ENCODE measurements at places on chromosomes 13 and 19. TPM values are rescaled to one million over a fixed set of nuclear protein-coding genes. Genes with fewer than 3 reads are reported as not detected.

The FGF22 gene
- total RNA-seq: 1.5 TPM

The INAFM1 gene
- total RNA-seq: 22.9 TPM

The ADGRE3 gene
- total RNA-seq: not detected

The METTL21C gene
- not detected for total RNA-seq

- DNase-seq: no peak
Measured at GRCh38 chr19:36058481-36059179, 3.9 kb downstream of the WDR62 start.

- DNase-seq: no peak
Measured at GRCh38 chr13:48828962-48829411, 146.7 kb upstream of the FNDC3A start.

- no peak for DNase-seq
Measured at GRCh38 chr19:29757551-29757950, 42.5 kb upstream of the C19orf12 start.

- DNase-seq: no peak
Measured at GRCh38 chr19:34461375-34462100, 20.0 kb upstream of the WTIP start.

DNA sequence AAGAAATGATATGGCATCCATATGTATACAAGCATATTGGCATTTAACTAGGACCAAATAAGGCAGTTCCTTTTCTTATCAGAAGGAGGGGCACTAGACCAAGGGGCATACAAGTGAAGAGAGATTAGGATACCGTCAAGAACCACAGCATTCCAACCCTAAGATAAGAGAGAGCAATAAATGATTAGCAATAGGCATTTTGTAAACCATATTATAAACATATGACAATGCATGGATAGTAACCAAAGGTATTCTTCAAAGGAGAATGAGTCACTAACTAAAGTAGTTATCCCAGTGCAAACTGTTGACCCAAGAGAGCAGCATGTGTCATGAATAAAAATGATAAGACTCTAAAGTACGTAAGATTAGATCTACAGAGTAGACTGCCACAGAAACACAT lies 500.9 kb upstream of the HTR2A start:
- DNase-seq: no peak

The PLVAP gene
- 0.47 TPM for total RNA-seq

The NEK5 gene
- 1.5 TPM for total RNA-seq

GRCh38 chr13:110503037-110503901 lies 58.3 kb downstream of the RAB20 start:
- DNase-seq: no peak

- no peak for DNase-seq
Measured at GRCh38 chr19:31511696-31512095, 162.5 kb upstream of the TSHZ3 start.

DNA sequence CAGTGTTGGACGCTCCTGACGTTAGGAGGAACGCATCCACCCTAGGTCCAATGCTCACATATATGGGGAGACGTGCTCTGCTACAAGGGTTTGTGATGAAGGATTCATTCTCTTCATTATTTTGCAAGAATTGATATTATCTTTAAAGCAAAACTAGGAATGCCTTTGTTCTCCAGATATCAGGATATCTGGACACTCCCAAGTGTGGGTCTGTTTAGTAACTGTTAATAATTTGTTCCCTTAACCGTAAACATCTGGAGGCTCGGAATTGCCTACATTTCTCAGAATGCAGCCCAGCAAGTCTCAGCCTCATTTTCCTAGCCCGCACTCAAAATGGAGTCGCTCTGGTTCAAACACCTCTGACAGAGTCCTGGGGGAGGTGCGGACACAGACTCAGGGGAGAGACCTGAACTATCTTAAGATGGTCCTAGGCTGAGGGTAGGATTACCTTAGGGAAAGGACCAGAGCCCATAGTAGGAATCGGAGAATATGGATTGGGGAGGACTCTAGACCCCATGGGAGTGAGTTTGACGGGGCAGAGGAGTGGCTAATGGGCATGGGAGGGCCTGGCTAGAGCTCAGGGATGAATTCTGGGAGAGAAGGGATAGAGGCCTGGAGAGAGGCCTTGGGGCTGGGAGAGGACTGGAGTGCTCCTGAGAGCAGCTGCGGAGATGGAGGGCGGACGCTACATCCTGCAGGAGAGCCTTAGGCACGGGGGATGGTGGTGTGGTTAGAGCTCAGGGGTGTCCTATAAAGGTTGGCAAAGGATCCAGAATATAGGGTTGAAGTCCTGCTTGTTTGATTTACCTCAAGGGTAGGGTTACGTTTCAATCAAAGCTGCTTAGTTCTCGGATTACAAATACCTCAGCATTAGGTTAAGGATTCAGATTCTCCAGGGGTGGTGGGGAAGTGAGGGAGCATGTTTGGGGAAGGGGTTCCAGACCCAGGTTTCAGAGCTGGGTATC lies 43.2 kb downstream of the ZNF331 start:
- DNase-seq: no peak

- DNase-seq: no peak
Measured at GRCh38 chr13:28976195-28976594, 156.1 kb downstream of the MTUS2 start.

The TNNI3 gene
- 42.1 TPM for total RNA-seq

DNA sequence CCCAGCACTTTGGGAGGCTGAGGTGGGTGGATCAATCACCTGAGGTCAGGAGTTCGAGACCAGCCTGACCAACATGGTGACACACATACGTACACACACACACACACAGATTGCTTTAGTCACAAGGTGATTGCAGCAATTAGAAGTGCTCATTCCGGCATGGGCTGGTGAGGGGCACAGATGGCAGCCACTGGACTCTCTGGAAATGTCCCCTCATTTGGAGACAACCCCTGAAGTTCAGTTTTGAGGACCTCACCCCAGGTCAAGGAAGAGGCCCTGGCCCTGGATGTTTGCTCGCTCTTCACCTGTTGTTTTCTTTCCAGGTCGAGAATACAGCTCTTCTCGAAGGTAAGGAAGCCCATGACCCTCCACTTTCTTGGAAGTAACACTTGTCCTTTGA lies 6.1 kb downstream of the ZNF296 start:
- DNase-seq: no peak

- no peak for DNase-seq
Measured at GRCh38 chr13:78334059-78334458, 269.3 kb downstream of the POU4F1 start.

GRCh38 chr13:99463646-99464397 lies 37.5 kb upstream of the TM9SF2 start:
- DNase-seq: no peak

The PTH2 gene
- total RNA-seq: 9.5 TPM

DNA sequence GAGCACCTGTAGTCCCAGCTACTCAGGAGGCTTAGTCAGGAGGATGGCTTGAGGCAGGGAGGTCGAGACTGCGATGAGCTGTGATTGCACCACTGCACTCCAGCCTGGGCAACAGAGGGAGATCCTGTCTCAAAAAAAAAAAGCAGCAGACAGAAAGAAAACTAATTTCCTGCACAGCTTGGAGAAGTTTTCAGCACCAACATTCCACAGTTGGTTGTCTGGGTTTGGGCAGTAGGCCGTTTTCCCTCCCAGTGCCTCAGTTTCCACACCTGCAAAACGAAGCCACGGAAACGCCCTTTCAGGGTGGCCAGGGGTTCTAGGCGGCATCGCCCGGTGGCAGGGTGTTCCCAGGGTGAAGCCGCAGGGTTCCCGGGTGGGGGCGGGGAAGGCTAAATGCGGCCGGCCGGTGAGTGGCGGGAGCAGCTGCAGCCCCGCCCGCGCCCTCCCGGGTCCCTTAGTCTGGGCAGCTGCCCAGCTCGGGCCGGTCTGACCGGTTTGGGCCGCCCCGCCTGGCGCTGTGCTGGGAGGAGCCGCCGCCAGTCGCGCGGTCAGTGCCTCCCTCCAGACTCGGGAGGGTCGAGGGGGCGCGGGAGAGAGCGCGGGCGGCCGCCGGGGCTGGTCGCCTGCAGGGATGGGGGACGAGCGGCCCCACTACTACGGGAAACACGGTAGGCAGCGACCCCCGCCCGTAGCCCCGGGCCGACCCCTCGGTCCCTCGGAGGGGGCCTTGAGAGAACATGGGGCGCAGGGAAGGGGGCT lies at the start of gene SLC44A2:
Gene SLC44A2, plus strand, starts transcription at position 551 of the 759 bp plus-strand sequence. Its CDS starts 81 bp downstream, at position 632.
- DNase-seq: peak; percentile 38

- no peak for DNase-seq
Measured at GRCh38 chr19:19120308-19121231, 17.7 kb downstream of the TMEM161A start.

The KLC3 gene
- 22.8 TPM for total RNA-seq

GRCh38 chr19:31164791-31165251 lies 184.4 kb downstream of the TSHZ3 start:
- no peak for DNase-seq

The LGALS14 gene
- not detected for total RNA-seq

The SLITRK5 gene
- total RNA-seq: not detected

- DNase-seq: no peak
Measured at GRCh38 chr19:42601811-42602443, 7.2 kb upstream of the CEACAM8 start.

DNA sequence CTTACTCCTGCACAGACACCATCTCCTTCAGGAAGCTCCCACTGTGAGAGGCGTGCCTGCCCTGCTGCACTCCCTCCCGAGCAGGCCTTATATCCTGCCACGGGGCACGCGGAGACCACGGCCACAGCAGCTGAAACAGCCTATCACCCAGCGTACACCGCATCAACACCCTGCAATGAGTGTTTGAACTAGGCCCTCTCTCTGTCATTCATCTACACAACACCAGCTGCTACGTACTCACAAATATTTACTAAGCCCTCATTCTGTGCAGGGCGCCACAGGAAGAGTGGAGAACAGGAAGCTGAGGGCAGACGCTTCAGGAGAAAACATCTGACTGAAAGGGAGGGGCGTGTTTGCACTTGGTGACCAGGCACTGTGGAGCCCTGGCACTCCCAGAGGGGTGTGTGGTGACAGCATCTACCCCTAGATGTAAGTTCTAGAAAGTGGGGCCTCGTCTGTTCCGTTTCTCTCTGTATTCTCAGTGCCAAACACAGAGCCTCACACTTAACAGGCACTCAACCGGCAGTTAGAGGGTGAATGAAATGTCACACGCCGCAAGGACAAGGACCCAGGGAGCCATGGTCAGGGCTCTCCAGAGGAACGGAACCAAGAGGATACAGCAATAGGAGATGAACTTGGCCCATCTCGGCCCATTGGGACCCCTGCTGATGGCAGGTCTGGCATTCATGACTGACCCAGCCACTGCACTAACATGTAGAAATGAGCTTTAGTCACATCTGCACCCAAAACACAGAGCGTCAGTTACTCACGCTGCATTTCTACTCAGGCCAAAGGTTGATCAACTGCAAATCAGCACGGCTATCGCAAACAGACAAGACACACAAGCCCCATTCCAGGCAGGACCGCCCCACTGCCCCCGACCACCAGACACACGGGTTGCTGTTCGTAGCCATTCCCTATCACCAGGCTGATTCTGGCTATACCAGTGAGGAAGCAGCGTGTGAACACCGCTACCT lies 15.7 kb downstream of the RANBP3 start:
- DNase-seq: no peak

The HSD17B14 gene
- total RNA-seq: 3.9 TPM

The CYP2F1 gene
- not detected for total RNA-seq

DNA sequence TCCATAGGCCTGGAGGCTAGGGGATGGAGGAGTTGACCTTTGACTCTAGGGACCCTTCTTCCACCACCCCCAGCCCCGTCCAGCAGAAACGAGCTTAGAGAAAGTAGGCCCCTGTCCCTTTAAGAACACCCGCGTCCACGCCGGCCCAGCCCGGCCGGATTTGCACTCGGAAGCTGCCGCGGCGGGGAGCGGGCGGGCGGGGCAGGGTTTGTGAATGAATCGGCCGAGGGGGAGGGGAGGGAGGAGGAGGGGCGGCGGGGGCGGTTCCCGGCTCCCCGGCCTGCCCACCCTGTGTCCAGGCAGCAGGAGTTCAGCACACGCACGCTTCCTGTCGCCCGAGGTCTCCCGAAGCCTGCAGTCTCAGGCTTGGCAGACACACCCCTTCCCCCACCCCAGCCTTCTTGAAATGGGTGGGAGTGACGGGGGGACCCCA lies 1.5 kb downstream of the UNC13A start:
- DNase-seq: peak; percentile 46

The HS6ST3 gene
- 0.10 TPM for total RNA-seq

DNA sequence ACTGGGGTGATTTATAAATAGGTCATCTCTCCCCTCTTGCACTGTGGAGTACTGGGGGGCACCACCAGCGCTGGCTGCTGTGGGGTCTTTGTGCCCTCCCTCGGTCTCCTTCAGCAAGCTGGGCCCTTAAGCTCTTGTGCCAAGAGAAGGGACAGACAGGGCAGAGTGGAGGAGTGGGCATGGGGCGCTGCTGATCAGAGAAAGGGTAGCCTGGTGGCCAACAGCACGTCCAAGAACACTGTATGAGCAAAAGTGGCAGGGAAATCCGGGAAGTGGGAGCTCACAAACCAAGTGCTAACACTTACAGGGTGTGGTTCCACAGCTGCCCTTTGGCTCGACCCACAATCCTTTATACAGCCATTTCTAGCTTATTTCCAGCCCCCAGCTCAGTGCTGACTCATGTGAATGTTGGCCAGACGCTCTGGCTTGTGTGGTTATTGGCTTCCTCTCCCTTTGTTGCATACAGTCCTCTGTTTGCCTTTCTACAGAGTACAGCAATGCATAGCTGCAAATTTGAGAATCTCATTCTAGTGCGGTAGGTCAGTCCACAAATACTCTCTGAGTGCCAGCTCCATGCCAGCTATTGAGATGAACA lies 298.8 kb downstream of the SHISA2 start:
- no peak for DNase-seq

The ALOX5AP gene
- total RNA-seq: not detected

- DNase-seq: no peak
Measured at GRCh38 chr19:9189535-9189934, 10.8 kb downstream of the OR7D2 start.

The DNAJC15 gene
- total RNA-seq: 10.8 TPM

The URAD gene
- not detected for total RNA-seq

GRCh38 chr19:1492474-1493006 lies 1.6 kb downstream of the REEP6 start:
- DNase-seq: no peak

- DNase-seq: no peak
Measured at GRCh38 chr19:246551-246950, 44.7 kb downstream of the PLPP2 start.

The PRKCG gene
- total RNA-seq: 2.8 TPM

Data from HCT116 (cell line).